ENCODE measurements at places on chromosomes 12 and 14.
A peak's percentile ranks its signal among the peaks of the same experiment; 100 is the strongest.

DNA sequence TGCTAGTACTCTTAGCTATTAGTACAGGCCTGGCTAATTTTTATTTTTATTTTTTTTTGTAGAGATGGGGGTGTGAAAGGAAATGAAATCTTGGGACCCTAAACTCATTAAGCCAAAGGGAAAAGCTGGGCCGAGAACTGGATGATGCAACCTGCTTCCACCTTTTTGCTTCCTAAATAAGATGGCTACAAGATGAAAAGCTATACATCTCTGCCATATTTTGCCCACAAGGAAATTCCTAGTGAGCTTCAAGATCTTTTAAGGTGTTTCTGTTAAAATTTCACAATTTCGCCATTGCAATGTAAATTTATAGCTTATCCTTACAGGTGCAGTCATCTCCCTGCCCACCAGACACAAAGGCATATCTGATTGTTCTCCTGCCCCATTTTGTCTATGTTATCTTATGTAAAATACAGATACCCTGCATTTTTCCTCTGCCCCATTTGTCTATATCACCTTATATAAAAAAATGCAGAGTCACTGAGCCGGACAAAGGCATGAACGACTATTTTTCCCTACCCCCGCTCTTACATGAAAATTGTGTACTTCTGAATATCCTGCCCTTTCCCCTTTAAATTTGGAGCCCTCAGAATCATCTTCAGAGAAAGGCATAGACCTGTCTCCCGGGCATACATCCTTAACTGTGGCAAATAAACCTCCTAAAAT lies 112.0 kb upstream of the SLC38A2 start:
- no peak for DNase-seq

DNA sequence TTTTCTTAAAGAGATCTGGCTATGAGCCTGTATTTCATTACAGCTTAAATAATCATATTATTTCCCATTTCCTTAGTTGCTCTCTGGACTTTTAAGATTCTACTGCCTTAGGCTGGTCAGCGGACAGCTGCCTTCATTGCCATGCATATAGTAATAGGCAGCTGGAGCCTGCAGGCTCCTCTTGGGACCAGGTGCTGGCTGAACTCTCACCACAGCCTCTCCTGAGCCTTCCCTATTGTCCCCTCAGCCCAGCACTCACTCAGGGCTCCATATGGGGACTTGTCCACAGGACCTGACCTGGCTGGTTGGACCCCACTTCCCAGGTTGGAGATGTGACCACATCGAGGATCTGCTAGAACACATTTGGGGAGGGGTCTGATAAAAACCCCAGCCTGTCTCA lies 405.4 kb downstream of the DPF3 start:
- no peak for DNase-seq

DNA sequence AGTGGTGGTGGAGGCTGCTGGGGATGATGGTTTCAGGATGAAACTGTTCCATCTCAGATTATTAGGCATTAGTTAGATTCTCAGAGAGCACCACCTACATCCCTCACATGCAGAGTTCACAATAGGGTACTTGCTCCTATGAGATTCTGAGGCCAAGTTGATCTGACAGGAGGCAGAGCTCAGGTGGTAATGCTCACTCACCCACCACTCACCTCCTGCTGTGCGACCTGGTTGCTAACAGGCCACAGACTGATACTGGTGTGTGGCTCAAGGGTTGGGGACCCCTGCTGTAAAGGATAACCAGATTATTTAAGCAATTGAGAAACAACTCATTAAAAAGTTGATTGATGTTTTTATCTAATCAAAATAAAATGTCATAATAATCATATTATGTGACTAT lies 248.5 kb downstream of the RERGL start:
- no peak for DNase-seq

- DNase-seq: no peak
Observed at GRCh38 chr14:32428875-32429274, 99.8 kb downstream of the AKAP6 start.

GRCh38 chr14:68000511-68000910 lies 180.9 kb downstream of the RAD51B start:
- no peak for DNase-seq

- no peak for DNase-seq
Observed at GRCh38 chr14:58131386-58131785, 20.6 kb downstream of the ARMH4 start.

- peak; percentile 76 for DNase-seq
Observed at GRCh38 chr12:54207539-54208294, 18.9 kb upstream of the SMUG1 start.

DNA sequence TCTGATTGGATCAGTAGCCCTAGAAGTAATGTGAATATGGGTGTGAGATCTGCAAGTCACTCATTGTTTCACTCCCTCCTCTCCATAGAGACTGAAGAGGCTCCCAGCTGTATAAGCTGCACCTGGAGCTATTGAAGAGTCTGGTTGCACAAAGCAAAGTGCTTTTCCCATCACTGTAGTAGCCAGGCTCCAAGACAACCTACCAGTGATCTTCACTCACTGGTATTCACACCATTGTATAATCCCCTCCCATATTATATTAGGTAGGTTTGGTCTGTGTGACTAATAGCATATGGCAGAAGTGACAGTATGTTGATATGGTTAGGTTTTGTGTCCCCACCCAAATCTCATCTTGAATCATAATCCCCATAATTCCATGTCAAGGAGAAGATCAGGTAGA lies 64.4 kb downstream of the ZFC3H1 start:
- DNase-seq: no peak

- DNase-seq: no peak
Observed at GRCh38 chr14:28831126-28831525, 64.5 kb downstream of the FOXG1 start.

DNA sequence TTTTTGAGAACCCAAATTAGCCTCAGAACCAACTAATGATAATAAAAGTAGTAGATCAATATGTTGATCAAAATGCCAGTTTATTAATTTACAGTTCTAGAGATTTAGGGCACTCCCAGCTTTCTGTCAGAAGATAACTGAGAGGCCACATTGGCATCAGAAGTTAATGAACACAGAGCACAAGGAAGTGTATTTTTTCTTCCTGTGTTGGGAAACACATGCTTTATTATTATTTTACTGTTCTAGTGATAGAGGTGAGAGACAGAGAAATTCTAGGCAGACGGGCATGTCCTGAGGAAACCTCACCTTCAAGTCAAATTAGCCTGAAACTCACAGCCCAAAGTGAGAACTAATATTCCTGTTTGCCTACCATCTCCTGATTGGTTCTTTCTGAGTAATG lies 213.7 kb downstream of the PCNX1 start:
- DNase-seq: peak; percentile 64

GRCh38 chr12:123034022-123034541 lies 53.6 kb downstream of the ARL6IP4 start:
- no peak for DNase-seq

DNA sequence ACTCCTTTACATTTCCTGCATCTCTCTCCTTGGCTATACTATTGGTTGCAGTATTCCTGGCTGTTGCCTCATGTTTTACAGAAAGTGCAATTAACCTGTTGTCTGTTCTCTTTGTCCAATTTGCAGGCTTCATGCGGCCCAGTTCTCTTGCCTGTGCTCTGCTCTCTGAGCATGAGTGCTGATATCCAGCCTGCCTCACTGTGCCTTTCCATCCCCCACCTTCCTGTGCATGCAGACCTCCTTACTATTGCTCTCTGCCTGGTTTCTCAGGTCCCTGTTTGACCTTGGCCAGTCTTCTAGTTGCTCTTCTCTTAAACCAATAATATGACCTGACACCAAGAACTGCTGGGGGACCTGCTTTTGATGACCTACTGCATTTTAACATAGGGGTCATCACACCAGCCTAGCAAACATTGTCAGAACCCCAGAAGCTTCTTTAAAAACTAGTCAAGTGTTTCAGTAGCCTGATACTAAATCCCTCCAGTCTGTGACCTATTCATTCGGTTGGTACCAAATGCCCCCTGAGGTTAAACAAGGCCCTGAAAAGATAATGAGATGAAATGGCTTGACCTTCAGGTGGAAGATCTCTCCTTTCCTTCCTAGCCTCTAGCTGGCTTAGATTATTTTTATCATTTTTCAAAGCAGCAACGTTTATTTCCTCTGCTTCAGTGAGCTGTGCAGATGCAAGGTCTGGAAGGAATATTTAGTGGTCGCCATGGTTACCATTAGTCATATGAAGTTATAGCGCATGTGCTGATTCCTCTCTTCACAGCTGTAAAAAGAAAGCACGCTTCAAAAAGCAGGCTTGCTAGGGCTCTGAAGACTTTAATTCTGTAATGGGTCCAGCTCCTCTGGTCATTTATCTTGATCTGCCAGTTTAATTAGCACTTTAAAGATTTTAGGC lies 216.5 kb downstream of the PHLDA1 start:
- DNase-seq: peak; percentile 44

GRCh38 chr12:15789220-15790171 lies at the start of gene EPS8:
Gene EPS8 (minus strand): TSS chr12:15789388. CDS start chr12:15682951, 106,437 bp downstream.
- peak; percentile 89 for DNase-seq

DNA sequence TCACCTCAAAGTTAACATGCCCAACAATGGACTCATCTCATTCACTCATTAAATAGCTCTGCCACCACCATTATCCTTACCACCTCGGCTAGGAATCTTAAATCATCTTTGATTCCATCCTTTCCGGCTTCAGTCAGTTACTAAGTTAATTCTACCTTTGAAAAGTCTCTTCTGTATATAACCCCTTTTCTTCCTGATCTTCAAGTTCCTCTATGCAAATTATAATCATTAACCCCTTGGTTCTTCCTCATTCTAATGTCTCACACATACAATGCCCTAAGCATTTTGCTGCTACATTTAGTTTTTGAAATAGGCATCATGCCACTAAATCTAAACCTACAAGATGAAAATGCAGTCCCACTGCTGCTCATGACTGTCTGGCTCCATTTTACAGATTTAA lies 51.6 kb downstream of the ATP2B1 start:
- no peak for DNase-seq

GRCh38 chr14:74500417-74501134 lies 7.0 kb downstream of the ISCA2 start:
- no peak for DNase-seq

GRCh38 chr12:749751-750270 lies 2.6 kb upstream of the WNK1 start:
- no peak for DNase-seq

DNA sequence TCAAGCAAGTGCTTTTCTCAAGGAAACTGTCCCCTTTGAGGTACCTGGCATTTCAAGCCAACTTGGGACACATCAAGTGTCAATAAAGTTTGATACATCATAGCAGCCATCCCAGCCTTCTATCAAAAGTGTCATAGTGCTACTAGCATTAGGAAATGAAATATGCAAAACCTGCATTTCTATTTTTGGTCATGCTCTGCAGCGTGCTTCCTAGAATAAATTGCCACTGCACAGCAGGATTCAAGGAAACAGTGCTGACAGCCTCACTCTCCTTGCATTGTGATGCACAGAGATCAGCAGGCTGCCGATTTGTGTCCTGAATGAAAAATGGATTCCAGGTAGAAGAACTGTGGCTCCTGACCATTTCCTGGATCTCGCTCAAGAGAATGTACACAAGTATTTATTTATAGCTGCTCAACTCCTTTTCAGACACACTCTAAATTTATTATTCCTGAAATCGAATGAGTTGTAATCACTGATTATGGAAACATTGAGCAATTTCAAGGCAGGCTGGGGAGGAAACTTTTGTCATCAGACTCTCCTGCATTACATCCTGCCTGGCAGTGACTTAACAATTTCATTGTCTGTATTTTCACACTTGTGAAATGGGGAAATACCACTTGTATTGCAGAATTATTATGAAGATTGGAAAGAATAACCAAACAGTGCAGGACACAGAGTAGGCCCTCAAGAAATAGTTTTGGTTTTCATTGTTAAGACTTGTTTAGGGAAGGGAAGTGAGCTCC lies 120.9 kb downstream of the SLC38A6 start:
- DNase-seq: no peak

- no peak for DNase-seq
Observed at GRCh38 chr12:53696655-53697331, 20.9 kb upstream of the ATP5MC2 start.

DNA sequence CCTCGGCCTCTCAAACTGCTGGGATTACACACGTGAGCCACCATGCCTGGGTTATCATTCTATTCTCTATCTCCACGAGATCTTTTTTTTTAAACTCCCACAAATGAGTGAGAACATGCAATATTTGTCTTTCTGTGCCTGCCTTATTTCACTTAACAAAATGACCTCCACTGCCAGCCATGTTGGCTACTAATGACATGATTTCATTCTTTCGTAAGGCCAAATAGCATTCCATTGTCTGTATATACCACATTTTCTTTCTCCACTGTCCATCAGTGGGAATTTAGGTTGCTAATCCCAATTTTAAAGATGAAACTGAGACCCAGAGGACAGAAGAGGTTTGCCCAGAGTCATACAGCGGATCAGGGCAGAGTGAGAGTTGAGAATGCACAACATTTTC lies 10.9 kb upstream of the TRPV4 start:
- no peak for DNase-seq

DNA sequence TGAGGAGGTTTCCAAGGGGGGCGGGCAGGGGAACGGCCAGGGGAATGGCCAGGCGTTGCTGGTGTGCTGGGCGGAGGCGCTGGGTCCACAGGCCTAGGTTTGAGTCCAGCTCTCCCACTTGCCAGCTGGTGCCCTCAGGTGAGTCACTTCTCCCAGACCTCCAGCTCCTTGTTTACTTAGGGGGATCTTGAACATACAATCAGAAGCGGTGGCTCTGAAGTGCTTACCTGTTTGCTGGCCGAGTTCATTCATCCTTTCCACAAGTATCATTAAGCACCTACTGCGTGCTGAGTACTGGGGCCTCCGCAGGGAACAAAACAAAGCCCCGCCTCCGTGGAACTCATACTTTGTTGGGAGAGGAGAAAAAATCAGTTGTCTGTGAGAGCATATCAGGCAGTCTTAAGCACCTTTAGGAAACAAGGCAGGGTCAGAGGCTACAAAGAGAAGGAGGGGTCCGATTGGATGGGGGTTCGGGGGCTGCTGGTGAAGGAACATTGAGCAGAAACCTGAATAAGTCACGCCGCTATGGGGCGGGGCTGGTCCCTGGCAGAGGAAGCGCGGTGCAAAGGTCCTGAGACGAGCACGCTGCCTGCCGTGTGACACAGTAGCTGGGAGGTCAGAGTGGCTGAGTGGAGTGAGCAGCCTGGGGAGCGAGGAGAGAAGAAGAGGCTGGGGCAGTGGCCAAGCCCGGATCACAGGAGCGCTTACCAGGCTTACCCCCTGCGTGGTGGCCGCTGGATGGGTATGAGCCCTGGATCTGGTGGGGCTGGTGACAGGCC lies 15.1 kb downstream of the MVK start:
- DNase-seq: peak; percentile 73

DNA sequence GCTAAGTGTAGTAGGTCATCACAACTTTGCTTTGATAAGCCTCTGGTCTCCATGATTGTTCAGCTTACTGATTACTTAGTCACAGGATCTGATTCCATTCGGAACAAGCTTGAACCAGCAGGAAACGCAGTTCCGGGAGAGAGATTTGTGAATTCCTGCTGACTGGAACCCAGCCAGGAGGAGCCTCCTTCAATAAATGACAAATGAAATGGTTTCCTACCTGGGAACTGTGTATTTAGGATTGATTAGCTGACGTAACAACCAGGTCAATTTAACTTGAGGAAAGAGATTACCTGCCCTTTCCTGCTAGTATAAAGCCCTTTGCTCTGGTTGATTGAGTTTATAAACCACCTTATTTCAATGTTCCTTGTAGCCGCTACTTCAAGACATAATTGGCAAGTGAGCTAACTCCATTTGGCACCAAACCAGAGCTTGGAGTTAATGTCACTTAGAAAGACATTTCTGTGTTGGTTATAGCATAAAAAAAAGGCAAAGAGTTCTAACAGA lies 35.1 kb upstream of the KCNH3 start:
- peak; percentile 55 for DNase-seq
